ENCODE measurements at places on chromosomes 11 and 22.
A peak's percentile ranks its signal among the peaks of the same experiment; 100 is the strongest.

GRCh38 chr11:1501421-1502167, 15.0 kb upstream of the MOB2 start:
- no peak for DNase-seq

- DNase-seq = no peak
These were observed 10.0 kb upstream of the CSTF3 start for GRCh38 chr11:33171251-33171650.

DNA sequence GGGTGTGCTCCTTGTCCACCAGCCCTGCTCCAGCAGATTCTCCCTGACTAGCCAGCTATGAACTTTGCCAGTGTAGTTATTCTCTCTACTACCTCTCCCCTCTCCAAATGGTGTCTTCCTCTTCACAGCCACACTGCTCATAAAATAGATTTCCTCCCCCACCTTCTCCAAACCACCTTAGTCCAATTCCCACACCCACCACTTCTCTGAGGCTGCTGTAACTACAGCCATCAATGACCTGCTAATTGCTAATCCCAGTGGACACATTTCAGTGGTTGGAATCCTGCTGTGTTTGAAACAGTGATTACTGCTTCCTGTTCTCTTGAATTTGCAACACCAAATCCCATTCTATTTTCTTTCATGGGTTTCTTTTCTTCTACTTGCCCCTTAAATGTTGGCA, 23.4 kb downstream of the SYT9 start:
- no peak for DNase-seq

- DNase-seq = no peak
These were observed 15.6 kb upstream of the LYVE1 start for GRCh38 chr11:10584071-10584501.

DNA sequence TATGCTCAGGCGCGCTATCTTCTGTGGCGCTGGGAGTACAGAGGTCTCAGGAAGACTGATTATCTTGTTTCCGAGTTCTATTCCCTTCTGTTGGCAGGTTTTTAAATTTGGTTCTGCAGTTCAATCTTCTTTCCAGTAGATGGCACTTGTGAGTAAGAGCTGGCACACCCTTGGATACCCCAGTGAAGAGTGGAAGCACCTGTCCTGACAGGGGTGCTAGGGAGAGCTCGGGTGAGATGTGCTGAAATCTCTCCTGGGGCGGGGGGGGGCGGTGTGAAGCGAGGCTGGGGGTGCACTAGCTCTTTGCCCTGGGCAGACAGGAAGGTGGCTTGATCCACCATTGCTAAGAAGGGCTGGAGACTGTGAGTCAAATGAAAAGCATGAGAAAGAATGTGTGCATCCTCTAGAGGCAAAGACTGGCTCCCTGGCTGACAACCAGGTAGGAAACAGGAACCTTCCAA, 679.9 kb upstream of the CCDC179 start:
- DNase-seq = no peak

DNA sequence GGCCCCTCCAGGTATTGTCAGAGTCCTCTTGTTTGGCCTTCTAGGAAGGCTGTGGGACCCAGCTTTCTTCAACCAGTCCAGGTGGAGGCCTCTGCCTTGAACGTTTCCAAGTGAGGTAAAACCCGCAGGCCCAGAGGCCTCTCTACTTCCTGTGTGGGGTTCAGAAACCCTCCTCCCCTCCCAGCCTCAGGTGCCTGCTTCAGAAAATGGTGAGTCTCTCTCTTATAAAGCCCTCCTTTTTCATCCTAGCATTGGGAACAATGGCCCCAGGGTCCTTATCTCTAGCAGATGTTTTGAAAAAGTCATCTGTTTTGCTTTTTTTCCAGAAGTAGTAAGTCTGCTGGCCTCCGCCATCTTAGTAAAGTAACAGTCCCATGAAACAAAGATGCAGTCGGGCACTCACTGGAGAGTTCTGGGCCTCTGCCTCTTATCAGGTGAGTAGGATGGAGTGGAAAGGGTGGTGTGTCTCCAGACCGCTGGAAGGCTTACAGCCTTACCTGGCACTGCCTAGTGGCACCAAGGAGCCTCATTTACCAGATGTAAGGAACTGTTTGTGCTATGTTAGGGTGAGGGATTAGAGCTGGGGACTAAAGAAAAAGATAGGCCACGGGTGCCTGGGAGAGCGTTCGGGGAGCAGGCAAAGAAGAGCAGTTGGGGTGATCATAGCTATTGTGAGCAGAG, at the start of gene CD3E:
TSS of gene CD3E (plus strand) at position 163 of the 681 bp plus-strand sequence. CDS start at position 386, 223 bp downstream.
- peak; percentile 68 for DNase-seq

DNA sequence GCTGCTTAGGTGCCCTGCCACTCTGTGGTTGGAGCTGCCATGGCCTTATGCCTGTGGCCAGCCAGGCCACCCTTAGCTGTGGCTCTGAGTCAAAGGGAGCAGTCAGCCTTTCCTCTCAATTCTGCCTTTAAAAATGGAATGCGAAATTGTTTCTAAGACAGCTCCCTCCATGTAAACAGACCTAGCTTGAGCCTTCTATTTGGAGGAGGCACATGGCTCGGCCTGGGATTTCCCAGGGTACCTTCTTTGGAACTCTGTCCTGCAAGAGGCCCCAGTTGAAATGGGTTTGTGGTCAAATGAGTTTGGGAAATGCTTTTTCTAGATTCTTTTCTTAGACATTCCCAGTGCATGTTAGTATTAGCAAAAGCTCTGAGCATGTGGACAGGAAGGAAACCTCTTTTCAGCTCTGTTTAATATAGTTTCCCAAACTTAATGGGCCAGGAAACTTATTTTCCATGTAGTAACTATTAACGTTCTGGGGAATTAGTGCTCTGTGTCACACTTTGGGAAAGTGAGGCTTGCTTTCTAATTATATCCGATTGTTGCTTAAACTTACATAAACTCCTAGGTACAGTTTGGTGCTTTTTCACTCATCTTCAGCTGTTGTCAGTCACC, 7.8 kb downstream of the PHOX2A start:
- DNase-seq = no peak
